AML-193 (cell line): ENCODE measurements at places on chromosomes 1 and 21.

DNA sequence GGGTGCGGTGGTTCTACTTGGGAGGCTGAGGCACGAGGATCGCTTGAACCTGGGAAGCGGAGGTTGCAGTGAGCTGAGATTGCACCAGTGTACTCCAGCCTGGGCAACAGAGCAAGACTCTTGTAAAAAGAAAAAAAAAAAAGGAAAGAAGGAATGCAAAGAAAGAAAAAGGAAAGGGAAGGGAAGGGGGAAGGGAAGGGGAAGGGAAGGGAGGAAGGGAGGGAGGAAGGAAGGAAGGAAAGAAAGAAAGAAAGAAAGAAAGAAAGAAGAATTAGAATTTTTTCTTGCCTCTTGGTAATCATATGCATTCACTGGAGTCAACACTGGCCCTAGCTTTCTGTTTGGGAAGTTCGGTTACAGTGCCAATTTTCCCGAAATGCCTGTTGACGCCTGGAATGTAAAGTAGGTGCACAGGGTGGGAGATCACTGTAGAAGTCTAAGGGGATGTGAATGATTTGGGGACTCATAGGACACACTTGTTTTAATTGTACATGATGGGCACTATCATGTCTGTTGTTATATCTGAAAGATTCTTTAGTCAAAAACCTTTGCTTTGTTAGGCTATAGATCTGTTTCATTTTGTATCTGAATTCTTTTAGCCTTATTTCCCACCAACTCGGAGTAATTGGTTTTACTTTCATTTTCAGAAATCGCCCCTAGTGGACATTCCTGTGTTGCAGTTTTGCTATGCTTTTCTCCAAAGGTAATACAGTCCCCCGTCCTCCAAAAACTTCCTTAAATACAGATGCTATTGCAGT, 59.8 kb upstream of the MORC3 start:
- DNase-seq, result peak; percentile 60

DNA sequence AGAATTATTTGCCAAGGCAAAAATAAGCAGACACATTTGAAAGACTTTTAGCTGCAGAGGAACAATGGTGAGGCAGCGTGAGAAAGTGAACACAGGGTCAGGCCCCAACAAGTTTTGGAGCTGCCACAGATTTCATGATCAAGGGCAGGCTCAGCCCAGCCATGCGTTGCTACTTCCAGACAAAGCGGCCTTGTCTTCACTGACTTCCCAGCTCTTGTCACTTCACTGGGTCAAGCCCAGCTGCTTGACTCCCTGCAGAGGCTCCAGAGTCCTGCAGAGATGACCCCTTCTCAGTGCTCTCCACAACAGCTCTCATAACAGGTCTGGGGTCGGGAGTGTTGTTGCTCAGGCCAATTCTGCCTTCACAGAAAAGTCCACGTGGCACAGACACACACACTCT, 35.8 kb downstream of the HHAT start:
- no peak for DNase-seq

- DNase-seq, result no peak
Observed at GRCh38 chr21:33611006-33611744, 22.7 kb upstream of the DONSON start.

GRCh38 chr1:95622609-95623008, 388.6 kb downstream of the RWDD3 start:
- no peak for DNase-seq

DNA sequence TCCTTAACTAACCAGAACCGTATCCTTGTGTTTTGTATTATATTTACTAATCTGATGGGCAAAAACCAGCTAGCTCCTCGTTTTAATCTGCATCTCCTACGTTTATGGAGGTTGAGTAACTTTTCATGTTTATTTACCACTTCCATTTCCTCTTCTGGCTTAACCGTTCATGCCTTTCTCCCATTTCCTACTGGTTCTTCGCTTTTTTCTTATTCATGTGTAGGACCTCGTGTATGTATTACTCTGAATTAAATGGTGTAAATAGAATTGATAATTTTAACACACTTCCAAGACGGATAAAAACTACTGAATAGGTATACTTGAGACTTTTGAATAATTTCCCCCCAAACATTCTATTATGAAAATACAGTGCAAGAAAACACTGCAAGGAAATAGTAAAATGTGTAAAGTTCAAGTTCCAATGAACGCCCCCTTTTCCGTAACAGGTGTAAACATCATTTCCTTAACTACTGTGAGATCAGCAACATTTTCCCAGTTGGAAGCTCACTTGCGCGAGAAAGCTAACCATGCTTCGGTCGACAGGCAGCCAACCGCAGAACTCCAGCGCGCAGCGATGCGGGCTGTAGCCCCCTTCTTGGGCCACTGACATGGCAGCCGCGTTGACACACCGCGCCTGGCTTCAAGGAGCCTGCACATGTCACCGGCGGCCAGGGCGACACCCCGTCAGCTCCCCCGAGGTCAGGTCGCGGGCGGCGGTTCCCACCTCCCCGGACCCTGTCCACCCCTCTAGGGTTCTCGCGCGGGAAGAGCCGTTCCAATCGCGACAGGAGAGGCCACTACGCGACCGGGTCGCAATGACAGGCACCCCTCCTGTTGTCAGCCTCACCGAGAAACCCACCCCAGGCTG, 816 bp downstream of the EDEM3 start:
- peak; percentile 49 for DNase-seq

DNA sequence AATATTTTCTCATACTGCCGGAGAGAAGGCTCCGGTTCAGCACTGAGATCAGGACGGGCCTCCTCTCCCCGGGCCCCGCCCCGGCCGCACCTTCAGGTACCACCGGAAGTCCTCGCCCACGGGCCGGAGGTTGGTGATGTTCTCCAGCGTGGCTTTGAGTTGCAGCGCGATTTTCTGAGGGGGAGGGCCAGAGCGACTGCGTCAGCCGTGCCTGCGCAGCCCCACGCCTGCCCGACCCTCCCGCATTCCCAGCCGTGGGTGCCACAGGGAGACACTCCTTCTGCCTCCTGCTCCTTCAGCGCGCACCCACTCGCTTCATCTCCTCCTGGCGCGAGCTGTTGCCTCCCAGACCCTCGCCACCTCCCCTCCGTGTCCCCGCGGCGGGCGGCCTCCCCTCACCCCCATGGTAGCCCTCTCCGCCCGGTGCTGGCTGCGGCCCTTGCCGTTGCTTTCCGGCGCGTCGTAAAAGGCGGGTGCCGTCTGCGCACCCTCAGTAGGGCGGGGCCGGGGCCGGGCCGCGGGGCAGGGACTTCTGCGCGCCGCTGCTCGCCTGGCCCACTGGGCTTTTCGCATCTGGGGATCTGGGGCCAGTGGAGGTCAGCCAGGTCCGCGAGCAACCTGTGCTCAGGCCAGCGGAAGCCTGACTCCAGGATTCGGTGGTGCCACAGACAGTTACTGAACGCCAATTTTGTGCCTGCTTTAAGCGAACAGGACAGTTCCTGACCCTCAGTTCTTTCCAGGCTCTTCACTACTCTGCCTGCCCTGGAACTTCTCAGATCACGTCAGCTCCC, at the start of gene CZIB:
Gene CZIB, minus strand, starts transcription at position 464 of the 791 bp plus-strand sequence. Its CDS starts 59 bp downstream, at position 405.
- peak; percentile 76 for DNase-seq

DNA sequence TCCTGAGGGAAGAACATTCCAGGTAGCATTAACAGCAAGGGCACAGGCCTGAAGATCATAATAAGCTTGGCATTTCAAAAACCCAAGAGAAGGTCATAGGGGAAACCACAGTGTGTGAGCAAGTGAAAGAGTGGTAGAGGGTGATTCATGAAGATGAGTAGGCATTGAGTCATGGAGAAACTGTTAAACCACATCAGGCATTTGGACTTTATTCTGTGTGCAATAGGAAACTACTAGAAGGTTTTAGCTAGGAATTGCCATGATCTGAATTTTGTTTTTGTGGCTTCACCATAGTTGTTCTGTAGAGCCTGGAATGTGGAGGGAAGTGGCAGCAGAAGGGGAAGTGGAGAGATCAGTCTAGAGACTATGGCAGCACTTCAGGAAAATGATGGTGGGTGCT, 359.0 kb upstream of the PTBP2 start:
- peak; percentile 86 for DNase-seq

- no peak for DNase-seq
Observed at GRCh38 chr1:11991969-11992676, 11.9 kb downstream of the MFN2 start.

GRCh38 chr1:43446881-43447835, 6.6 kb downstream of the HYI start:
- DNase-seq, result no peak
